ENCODE measurements at places on chromosomes 16 and 17. TPM values are rescaled to one million over a fixed set of nuclear protein-coding genes. Genes with fewer than 3 reads are reported as not detected.

- ATAC-seq: no peak
- no peaks in the 10 kb centered on the region for H3K36me3 ChIP-seq
- H3K27ac ChIP-seq: no peak overlapping the region
Observed at GRCh38 chr17:38451840-38452529, 23.7 kb downstream of the ARHGAP23 start.

- peak within 1 kb of the TSS; percentile 94 for H3K4me3 ChIP-seq
- H3K36me3 ChIP-seq: peaks cover 53% of the 10 kb centered on the region
- no peaks in the 10 kb centered on the region for H3K27me3 ChIP-seq
- peaks cover 7% of the 10 kb centered on the region for H3K4me1 ChIP-seq
- H3K27ac ChIP-seq: peak within 1 kb of the TSS; percentile 82
- peak; percentile 59 for ATAC-seq
Observed at GRCh38 chr17:32486701-32487472, at the start of gene CDK5R1. Gene CDK5R1, plus strand, starts transcription at chr17:32486993. Its CDS starts 628 bp downstream, at chr17:32487621.

DNA sequence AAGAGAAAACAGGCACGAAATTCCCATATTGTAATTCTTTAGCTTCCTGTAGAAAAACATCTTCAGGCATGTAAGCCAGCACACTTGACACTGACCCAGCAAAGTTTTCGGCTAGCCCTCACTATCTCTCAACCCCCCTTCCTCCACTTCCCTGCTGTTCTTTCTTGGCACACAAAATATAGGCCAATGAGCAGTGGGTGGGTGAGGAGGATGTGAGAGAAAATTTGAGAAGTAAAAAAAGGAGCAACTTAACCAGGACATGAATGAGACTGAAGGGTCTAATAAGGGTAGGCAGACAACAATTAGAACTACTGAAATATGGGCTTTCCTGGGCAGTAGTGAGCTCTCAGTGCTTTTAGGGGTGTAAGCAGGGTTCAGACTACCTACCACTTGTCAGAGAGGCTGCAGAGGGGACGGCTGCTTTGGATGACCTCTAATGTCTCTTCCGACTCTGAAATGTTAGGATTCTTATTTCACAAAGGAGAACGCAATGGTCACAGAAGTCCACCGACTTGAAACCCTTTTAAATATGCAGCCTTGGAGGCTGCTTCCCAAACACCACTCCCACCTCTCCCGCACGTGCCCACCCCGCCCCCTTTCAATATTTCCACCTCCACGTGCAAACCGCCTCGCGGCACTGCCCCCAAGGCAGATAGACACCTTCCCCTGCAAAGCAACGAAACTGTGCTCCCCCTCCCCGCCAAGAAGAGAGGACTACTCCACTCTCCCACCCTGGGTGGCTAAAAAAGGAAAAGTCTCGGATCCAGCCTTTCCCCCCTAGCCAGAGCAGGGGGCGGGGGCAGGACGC is 889 bp downstream of the MBTD1 start:
- H3K27me3 ChIP-seq: no peaks in the 10 kb centered on the region
- H3K27ac ChIP-seq: peak overlapping the region; percentile 98
- H3K4me1 ChIP-seq: peaks cover 34% of the 10 kb centered on the region

The MGRN1 gene
- total RNA-seq: 66.3 TPM

- no peak for ATAC-seq
- no peaks in the 10 kb centered on the region for H3K4me1 ChIP-seq
- H3K4me3 ChIP-seq: no peak overlapping the region
- no peak overlapping the region for H3K27ac ChIP-seq
- no peaks in the 10 kb centered on the region for H3K36me3 ChIP-seq
Observed at GRCh38 chr17:70582777-70583176, 413.4 kb downstream of the KCNJ2 start.

DNA sequence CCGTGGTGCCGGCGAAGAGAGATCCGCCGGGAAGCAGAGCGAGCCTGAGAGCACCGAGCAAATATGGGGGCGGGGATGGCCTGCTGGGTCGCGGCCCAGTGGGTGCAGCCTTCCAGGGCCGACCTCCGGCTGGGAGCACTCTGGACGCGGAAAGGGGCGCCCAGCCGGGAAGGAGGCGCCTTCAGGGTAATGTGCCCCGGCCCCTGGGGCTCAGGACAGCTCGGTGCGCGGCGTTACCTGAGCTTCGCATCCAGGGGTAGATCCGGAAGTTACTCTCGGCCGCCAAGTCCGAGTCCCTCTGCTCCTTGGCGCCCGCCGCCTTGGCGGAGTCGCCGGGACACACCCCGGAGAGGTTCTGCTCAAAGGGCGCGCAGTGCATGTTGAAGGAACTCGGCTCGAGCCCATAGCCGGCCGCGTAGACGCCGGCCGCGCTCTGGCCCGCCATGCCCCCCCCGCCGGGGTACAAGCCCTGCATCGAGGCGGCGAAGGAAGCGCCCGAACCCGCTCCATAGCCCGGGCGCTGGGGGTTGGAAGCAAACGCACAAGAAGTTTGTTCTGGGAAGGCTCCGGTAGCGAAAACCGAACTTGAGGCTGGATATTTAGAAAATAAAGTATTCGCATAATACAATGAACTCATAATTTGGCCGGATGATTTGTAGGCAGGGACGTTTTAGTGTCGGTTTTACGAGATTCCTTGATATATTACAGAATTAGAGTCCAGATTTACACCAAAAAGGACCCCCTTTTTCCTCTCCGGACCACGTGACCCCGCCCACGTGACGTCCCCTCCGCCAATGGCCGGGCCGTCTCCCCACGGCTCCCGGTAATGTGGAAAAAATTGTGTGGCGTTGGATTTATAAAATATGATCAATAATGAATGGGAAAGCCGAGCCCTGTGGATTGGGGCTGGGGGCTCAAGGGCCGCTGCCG is at the start of gene HOXB7:
TSS of gene HOXB7 (minus strand) at position 736 of the 930 bp plus-strand sequence. CDS start at position 637, 99 bp downstream.
- H3K36me3 ChIP-seq: peaks cover 16% of the 10 kb centered on the region
- H3K4me3 ChIP-seq: peak within 1 kb of the TSS; percentile 96
- peaks cover 27% of the 10 kb centered on the region for H3K4me1 ChIP-seq
- ATAC-seq: peak; percentile 65
- peak within 1 kb of the TSS; percentile 80 for H3K27ac ChIP-seq

GRCh38 chr17:32386844-32387243 is 36.9 kb downstream of the ZNF207 start:
- peak overlapping the region; percentile 34 for H3K27ac ChIP-seq
- peaks cover 32% of the 10 kb centered on the region for H3K36me3 ChIP-seq
- peak; percentile 83 for ATAC-seq
- H3K4me1 ChIP-seq: peaks cover 11% of the 10 kb centered on the region
- H3K27me3 ChIP-seq: no peaks in the 10 kb centered on the region

- H3K27ac ChIP-seq: peak overlapping the region; percentile 95
- H3K4me3 ChIP-seq: peak overlapping the region; percentile 95
- ATAC-seq: no peak
Observed at GRCh38 chr17:39765175-39765574, 27.4 kb downstream of the GRB7 start.

DNA sequence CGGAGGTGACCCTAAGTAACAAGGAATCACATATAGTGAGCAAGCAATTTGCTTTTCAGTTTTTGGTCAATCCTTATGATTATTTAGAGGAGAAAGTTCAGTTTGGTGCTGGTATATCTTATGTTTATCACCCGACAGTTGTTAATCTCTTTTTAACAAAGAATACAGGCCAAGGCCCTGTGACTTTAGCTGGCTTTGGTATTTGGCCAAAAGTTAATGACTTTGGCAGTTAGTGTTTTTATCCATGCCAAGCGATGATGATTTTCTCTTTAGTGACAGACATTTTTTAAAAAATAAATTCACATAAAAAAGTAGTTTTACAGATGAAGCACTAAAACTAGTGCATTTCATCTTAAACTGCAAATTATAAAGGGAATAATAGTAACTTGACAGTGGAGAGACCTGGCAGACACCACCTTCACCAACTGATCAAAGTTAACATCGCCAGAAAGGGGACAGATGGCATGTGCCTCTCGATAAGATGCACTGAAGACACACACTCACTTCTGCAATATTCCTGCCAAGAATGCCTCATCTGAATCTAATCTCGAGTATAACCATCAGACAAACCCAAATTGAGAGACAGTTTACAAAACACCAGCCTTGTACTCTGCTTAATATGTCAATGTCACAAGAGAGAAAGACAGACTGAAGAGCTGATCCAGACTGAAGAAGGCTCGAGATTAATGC is 6.9 kb downstream of the DEXI start:
- no peak overlapping the region for H3K4me3 ChIP-seq
- no peak for ATAC-seq
- H3K36me3 ChIP-seq: peaks cover 85% of the 10 kb centered on the region
- peak overlapping the region; percentile 6 for H3K27ac ChIP-seq
- H3K27me3 ChIP-seq: no peaks in the 10 kb centered on the region

The GAS2L2 gene
- not detected for total RNA-seq

DNA sequence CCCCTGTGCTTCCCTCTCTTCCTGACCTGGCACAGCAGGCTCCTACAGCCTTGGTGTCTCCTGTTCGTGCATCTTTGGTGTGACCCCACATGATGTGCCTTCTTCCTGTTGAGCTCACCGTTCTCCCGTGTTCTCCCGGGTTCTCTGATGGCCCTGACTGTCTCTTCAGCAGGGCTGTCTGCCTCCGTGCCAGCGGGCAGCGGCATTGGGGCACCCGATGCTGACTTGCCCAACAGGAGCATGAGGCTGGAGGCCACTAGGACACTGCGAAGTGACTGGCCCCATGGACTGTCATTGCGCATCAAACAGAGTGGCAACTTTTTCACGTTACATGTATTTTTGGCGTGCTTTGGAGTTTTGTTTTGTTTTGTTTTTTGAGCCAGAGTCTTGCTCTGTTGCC is 22.4 kb downstream of the CRAMP1 start:
- peaks cover 68% of the 10 kb centered on the region for H3K36me3 ChIP-seq
- H3K4me3 ChIP-seq: no peak overlapping the region
- no peak overlapping the region for H3K27ac ChIP-seq
- peaks cover 9% of the 10 kb centered on the region for H3K4me1 ChIP-seq
- no peaks in the 10 kb centered on the region for H3K27me3 ChIP-seq
- ATAC-seq: no peak

DNA sequence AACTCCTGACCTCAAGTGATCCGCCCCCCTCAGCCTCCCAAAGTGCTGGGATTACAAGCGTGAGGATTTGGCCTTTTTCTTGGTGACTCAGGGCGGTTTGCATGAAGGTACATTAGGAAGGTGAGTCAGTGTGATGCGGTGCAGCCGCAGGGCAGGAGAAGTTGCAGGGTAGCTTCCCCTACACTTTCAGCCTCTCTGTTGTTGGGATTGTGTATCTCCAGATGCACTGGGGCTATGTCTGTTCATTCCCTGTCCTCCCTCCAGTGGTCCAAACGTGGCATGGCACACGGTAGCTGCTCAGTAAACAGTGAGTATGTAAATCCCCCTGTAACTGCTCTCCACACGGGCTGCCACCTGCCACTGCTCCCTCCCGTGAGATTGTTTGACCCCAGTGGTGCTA is 109.1 kb upstream of the CDC42EP4 start:
- H3K4me3 ChIP-seq: no peak overlapping the region
- H3K27ac ChIP-seq: no peak overlapping the region
- H3K36me3 ChIP-seq: no peaks in the 10 kb centered on the region
- no peaks in the 10 kb centered on the region for H3K27me3 ChIP-seq
- ATAC-seq: no peak

The DDX5 gene
- total RNA-seq: 742 TPM

The CCL3 gene
- 108 TPM for total RNA-seq

- peaks cover 30% of the 10 kb centered on the region for H3K27me3 ChIP-seq
- ATAC-seq: peak; percentile 76
- no peak overlapping the region for H3K27ac ChIP-seq
Observed at GRCh38 chr17:8057691-8058114, 18.8 kb downstream of the ALOX15B start.

DNA sequence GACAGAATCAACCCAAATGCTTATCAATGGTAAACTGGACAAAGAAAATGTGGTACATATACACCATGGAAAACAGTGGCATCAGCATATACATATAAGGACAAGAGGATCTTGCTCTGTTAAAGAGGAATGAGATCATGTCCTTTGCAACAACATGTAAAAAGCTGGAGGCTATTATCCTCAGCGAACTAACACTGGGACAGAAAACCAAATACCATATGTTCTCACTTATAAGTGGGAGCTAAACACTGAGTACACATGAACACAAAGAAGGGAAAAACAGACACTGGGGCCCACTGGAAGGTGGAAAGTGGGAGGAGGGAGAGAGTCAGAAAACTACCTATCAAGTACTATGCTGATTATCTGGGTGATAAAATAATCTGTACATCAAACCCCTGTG is 447.3 kb upstream of the MAF start:
- H3K4me1 ChIP-seq: no peaks in the 10 kb centered on the region
- peaks cover 41% of the 10 kb centered on the region for H3K27me3 ChIP-seq
- no peak overlapping the region for H3K27ac ChIP-seq
- H3K36me3 ChIP-seq: no peaks in the 10 kb centered on the region
- no peak overlapping the region for H3K4me3 ChIP-seq
- ATAC-seq: no peak

- no peaks in the 10 kb centered on the region for H3K27me3 ChIP-seq
- no peaks in the 10 kb centered on the region for H3K36me3 ChIP-seq
- no peak for ATAC-seq
- H3K4me1 ChIP-seq: no peaks in the 10 kb centered on the region
- H3K27ac ChIP-seq: no peak overlapping the region
Observed at GRCh38 chr16:57938936-57939871, 31.7 kb downstream of the CNGB1 start.

- H3K4me1 ChIP-seq: peaks cover 40% of the 10 kb centered on the region
- H3K27me3 ChIP-seq: no peaks in the 10 kb centered on the region
- no peak for ATAC-seq
- no peak overlapping the region for H3K27ac ChIP-seq
Observed at GRCh38 chr17:77327181-77327565, 186.4 kb downstream of the SEC14L1 start.

DNA sequence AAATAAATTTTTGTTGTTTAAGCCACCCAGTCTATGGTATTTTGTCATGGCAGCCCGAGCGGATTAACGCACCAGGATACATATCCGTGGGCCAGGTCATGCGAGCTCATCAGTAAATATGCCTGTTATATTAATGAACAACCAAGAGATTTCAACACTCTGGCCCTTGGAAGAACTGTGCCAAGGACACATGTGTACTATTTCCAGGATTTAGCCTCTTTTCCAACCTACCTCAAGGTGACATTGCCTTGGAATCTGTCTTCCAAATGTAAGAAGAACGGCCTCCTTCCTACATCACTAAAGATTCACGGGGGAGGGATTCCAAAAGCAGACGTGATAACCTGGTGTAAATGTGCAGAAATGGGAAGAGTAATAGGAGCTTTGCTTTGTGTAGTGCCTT is 72.8 kb upstream of the DYNLRB2 start:
- no peaks in the 10 kb centered on the region for H3K36me3 ChIP-seq
- no peak for ATAC-seq
- no peaks in the 10 kb centered on the region for H3K4me1 ChIP-seq
- H3K27ac ChIP-seq: no peak overlapping the region
- H3K27me3 ChIP-seq: peaks cover 18% of the 10 kb centered on the region
